ENCODE measurements at places on chromosomes 1 and 21. TPM values are rescaled to one million over a fixed set of nuclear protein-coding genes. Genes with fewer than 3 reads are reported as not detected.
A peak's percentile ranks its signal among the peaks of the same experiment; 100 is the strongest.

The FAM72C gene
- 1.7 TPM for total RNA-seq

GRCh38 chr1:206754011-206754410 is 16.6 kb upstream of the IL19 start:
- DNase-seq = no peak

GRCh38 chr1:221698579-221699349 is 43.1 kb downstream of the DUSP10 start:
- no peak for DNase-seq

- no peak for DNase-seq
Observed at GRCh38 chr21:45084121-45084520, 9.7 kb downstream of the ADARB1 start.

GRCh38 chr1:11908095-11908675 is 18.0 kb downstream of the KIAA2013 start:
- peak; percentile 73 for DNase-seq

DNA sequence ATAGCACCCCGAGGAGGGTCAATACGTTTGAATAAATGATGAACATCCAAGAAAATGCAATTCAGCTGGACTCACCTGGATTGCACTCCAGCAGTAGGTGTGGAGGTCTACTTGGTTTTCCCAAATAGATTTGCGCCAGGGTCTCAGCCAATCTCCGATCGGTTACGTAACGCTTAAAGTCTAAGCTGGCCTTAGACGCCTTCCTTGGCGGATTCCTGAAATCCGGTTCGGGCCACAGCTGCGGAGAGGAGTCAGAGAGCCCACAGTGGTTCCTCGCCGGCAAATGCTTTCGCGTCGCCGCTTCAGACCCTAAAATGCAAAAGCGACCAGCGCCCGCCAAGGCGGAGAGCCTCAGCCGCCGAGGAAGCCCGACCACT is 322 bp downstream of the TFB2M start:
- DNase-seq = peak; percentile 40

All from PC-9 (cell line).